Daoy (cell line): ENCODE measurements at places on chromosomes 4 and X. TPM values are rescaled to one million over a fixed set of nuclear protein-coding genes. Genes with fewer than 3 reads are reported as not detected.

- no peak for DNase-seq
Measured at GRCh38 chrX:110252711-110253110, 65.2 kb downstream of the AMMECR1 start.

DNA sequence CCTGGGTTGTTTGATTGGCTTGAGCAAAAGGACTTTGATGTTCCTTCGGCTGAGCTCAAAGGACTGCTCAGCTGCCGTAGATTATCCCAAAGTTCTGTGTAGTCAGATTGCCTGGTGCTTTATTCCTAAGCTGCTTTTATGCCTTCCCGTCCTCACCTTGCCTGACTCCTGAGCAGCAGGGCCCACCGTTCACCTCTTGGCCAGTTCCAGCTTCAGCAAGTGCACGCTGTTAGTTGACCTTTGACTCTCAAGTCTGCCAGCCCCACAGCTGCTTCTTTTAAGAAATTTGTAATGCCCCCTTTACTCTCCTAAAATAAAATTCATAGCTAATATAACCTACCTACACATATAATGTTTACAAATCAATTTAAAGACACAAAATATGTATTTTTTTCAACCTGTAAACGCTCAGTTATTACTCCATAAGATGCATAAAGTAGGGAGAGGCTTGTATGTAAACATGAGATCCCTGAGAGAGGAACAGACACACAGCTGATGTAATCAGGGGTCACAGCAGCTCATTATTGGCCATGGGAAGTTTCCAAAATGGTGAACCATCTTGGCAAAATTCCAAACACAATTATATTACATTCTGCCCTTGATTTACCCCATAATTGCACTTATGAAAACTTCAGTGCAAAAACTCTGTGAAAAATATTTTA lies 28.6 kb downstream of the UCHL1 start:
- no peak for DNase-seq

DNA sequence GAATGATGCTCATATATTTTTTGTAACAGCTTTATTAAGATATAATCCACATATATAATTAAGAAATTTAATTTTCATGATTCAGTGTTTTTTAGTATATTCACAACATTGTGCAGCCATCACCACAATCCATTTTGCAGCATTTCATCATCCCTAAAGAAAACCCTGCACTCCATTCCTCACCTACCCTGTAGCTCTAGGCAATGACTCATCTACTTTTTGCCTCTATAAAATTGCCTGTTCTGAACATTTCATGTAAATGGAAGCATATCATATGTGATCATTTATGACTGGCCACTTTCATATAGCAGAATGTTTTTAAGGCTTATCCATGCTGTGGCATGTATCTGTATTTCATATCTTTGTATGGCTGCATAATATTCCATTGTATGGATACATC lies 339.9 kb downstream of the MAPK10 start:
- DNase-seq: no peak

Gene LUZP4
- total RNA-seq: not detected in 2 replicates

Gene MTTP
- 0.15 and 1.0 TPM in 2 replicates for total RNA-seq
